ENCODE measurements at places on chromosomes 5 and 9. TPM values are rescaled to one million over a fixed set of nuclear protein-coding genes. Genes with fewer than 3 reads are reported as not detected.

GRCh38 chr9:131668057-131668438 lies 71.8 kb downstream of the RAPGEF1 start:
- H3K4me3 ChIP-seq: peak overlapping the region; percentile 76
- peaks cover 27% of the 10 kb centered on the region for H3K36me3 ChIP-seq
- DNase-seq: no peak
- peak overlapping the region; percentile 99 for H3K27ac ChIP-seq
- peaks cover 95% of the 10 kb centered on the region for H3K4me1 ChIP-seq

GRCh38 chr5:60232036-60232795 lies 338.7 kb upstream of the PDE4D start:
- no peaks in the 10 kb centered on the region for H3K27me3 ChIP-seq
- DNase-seq: no peak
- no peaks in the 10 kb centered on the region for H3K36me3 ChIP-seq
- no peak overlapping the region for H3K4me3 ChIP-seq
- H3K27ac ChIP-seq: no peak overlapping the region
- no peaks in the 10 kb centered on the region for H3K4me1 ChIP-seq

DNA sequence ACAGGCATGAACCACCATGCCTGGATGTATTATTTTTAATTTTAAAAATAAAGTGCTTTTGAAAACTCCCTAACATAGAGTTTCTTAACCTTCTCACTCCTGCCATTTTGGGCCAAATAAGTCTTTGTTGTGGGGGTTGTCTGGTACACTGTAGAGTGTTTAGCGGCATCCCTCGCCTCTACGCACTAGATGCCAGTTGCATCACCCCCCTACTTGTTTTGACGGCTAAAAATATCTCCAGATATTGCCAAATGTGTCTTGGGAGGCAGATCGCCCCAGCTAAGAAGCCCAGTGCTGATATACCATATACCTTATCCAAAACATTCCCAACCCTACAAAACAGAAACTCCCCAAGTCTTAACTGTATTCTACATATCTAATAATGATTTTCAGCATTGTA lies 54.6 kb downstream of the SCAI start:
- no peak overlapping the region for H3K27ac ChIP-seq
- no peak overlapping the region for H3K4me3 ChIP-seq
- DNase-seq: no peak
- H3K27me3 ChIP-seq: no peaks in the 10 kb centered on the region
- H3K36me3 ChIP-seq: peaks cover 3% of the 10 kb centered on the region

GRCh38 chr5:143063175-143063970 lies 293.2 kb downstream of the ARHGAP26 start:
- no peak for DNase-seq
- H3K27me3 ChIP-seq: no peaks in the 10 kb centered on the region
- H3K27ac ChIP-seq: no peak overlapping the region

DNA sequence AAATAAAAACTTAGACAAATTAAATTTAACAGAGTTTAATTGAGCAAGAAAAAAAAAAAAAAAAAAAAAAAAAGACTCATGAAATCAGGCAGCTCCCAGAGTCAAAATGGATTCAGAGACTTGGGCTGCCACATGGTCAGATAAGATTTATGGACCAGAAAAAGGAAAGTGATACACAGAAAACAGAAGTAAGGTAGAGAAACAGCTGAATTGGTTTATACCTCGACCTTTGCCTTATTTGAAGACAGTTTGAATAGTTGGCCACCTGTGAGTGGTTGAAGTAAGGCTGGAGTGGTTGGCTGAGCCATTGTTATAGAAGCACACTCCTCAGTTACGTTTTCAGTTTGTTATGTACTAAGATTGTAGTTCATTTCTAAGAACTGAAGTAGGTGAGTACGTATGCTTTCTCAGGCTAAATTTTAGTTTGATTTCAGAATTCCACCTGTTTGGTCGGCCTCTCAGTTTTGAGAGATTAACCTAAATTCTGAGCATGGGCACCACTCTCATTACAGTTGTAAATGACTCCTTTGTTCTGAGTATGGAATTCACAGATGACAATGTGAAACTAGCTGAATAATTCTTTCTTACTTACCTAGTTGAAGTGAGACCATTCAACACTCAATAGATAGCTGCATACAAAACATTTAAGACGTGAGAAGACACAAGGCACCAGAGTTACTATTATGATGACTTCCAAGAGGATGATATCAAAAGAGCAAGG lies 149.0 kb downstream of the AOPEP start:
- H3K4me3 ChIP-seq: no peak overlapping the region
- no peak overlapping the region for H3K27ac ChIP-seq
- H3K36me3 ChIP-seq: no peaks in the 10 kb centered on the region
- H3K27me3 ChIP-seq: no peaks in the 10 kb centered on the region

GRCh38 chr9:1102642-1102970 lies 52.4 kb downstream of the DMRT2 start:
- no peaks in the 10 kb centered on the region for H3K4me1 ChIP-seq
- no peaks in the 10 kb centered on the region for H3K36me3 ChIP-seq
- H3K27ac ChIP-seq: no peak overlapping the region
- H3K4me3 ChIP-seq: no peak overlapping the region
- no peak for DNase-seq

DNA sequence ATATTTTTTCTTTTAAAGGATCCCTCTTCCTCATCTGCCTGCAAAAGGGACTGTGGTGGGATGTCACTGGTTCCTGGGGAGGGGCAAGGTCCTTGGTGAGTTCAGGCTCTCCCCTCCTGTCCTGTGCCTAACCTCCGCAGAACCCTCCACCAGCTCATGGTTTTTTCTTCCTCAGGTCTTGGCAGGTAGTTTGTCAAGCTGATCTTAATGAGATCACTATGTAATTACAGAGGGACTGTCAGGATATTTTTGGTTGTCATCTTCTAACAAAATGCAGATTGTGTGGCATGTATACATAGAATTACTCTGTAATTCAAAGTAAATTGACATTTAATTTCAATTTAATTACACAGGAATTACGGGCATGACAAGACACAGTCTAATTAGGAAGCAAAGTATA lies 150.3 kb upstream of the SEMA6A start:
- no peak overlapping the region for H3K4me3 ChIP-seq
- H3K27ac ChIP-seq: no peak overlapping the region
- DNase-seq: no peak
- no peaks in the 10 kb centered on the region for H3K4me1 ChIP-seq
- H3K36me3 ChIP-seq: no peaks in the 10 kb centered on the region
- peaks cover 5% of the 10 kb centered on the region for H3K27me3 ChIP-seq

GRCh38 chr5:168766426-168766700 lies 187.2 kb upstream of the PANK3 start:
- DNase-seq: no peak
- H3K27me3 ChIP-seq: no peaks in the 10 kb centered on the region
- H3K27ac ChIP-seq: no peak overlapping the region

- no peak overlapping the region for H3K27ac ChIP-seq
- H3K27me3 ChIP-seq: no peaks in the 10 kb centered on the region
- H3K4me3 ChIP-seq: no peak overlapping the region
- peaks cover 54% of the 10 kb centered on the region for H3K36me3 ChIP-seq
- DNase-seq: no peak
Observed at GRCh38 chr5:111411301-111411700, 101.0 kb downstream of the STARD4 start.

- H3K4me1 ChIP-seq: peaks cover 10% of the 10 kb centered on the region
- no peak overlapping the region for H3K27ac ChIP-seq
- no peak for DNase-seq
- no peaks in the 10 kb centered on the region for H3K36me3 ChIP-seq
Observed at GRCh38 chr5:38554861-38555260, 1.6 kb downstream of the LIFR start.

- no peaks in the 10 kb centered on the region for H3K27me3 ChIP-seq
- H3K4me3 ChIP-seq: no peak overlapping the region
- H3K36me3 ChIP-seq: peaks cover 56% of the 10 kb centered on the region
- H3K4me1 ChIP-seq: no peaks in the 10 kb centered on the region
- no peak for DNase-seq
Observed at GRCh38 chr9:37892063-37892462, 11.9 kb downstream of the SLC25A51 start.

DNA sequence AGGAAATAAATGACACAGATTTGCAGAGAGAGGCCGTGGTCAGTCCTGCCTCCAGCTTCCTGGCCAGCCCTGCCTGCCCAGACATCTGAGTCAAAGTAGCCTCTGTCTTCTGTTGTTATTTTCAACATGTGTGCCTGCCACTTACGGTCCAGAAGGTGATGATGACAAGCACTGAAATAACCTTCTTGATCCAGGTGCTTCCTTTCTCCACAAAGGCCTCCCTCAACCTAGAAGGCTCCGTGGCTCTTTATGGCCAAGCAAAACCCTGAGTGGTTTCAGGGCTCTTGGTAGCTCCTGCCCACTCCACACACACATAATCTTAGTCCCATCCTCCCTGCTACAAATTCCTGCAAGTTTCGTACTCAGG lies 34.1 kb upstream of the SLC6A19 start:
- H3K4me3 ChIP-seq: no peak overlapping the region
- H3K36me3 ChIP-seq: no peaks in the 10 kb centered on the region

DNA sequence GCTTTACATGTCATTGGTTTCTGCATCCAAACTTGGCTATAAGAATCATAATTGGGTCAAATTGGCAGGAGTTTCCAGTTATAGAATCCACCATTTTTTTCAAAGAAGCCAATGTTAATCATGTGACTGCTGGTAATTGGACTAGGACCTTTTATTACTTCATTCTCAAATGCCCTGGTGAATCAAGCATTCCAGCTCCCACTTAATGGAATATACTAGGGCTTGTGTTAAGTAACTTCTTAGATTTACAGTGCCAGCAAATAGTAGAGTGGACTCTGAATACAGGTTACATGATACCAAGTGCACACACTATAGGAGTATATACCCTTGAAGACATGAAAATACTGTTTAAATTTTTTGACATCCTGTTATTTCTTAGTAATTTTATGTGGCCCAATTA lies 96.7 kb downstream of the NUDT12 start:
- H3K36me3 ChIP-seq: no peaks in the 10 kb centered on the region
- DNase-seq: no peak
- no peak overlapping the region for H3K4me3 ChIP-seq
- no peaks in the 10 kb centered on the region for H3K4me1 ChIP-seq

GRCh38 chr5:134906811-134907210 lies 1.9 kb downstream of the PCBD2 start:
- peak overlapping the region; percentile 95 for H3K4me3 ChIP-seq
- no peak for DNase-seq
- H3K27ac ChIP-seq: peak overlapping the region; percentile 85
- peaks cover 14% of the 10 kb centered on the region for H3K36me3 ChIP-seq
- no peaks in the 10 kb centered on the region for H3K27me3 ChIP-seq
- peaks cover 19% of the 10 kb centered on the region for H3K4me1 ChIP-seq

DNA sequence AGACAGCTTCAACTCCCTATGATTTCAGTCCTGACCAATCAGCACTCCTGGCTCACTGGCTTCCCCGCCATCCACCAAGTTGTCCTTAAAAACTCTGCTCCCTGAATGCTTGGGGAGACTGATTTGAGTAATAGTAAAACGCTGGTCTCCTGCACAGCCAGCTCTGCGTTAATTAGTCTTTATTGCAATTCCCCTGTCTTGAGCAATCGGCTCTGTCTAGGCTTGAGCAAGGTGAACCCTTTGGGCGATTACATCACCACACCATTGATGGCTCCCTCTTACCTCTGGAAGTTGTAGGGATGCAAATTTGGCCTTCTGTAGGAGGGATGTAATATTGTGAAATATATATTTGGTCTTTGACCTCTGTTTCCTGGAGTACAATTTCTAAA lies 2.9 kb upstream of the SLC23A1 start:
- no peak overlapping the region for H3K4me3 ChIP-seq
- no peaks in the 10 kb centered on the region for H3K27me3 ChIP-seq
- no peaks in the 10 kb centered on the region for H3K36me3 ChIP-seq
- H3K4me1 ChIP-seq: peaks cover 46% of the 10 kb centered on the region

DNA sequence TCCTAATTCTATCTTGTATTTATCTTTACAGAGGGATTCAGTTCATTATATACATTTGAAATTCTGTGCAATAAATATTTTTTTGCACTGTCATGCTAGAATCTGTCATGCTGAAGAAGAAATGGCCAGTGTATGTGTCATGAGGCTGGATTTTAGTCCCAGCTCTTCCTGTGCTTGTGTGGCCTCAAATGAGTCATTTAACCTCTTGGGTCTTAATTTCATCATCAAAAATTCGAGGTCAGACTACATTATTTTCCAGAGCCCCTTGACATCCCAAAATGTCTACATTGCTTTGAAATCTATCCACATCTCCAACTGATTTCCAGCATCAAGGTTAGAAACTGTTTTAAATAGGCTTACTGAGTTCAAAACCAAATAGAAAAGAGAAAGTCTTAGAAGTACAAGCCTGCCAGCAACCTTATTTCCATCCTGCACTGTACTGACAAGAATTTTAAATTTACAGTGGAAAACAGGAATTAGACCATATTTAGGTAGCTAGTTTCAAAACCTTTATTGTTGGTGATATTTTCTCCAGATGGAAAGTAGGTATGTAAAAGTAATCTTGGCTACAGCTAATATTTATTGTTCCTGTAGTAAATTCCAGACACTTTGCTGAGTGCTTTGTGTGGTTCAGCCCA lies 96.7 kb upstream of the MAMDC2 start:
- no peak overlapping the region for H3K27ac ChIP-seq
- H3K4me3 ChIP-seq: no peak overlapping the region
- DNase-seq: no peak
- no peaks in the 10 kb centered on the region for H3K4me1 ChIP-seq
- H3K36me3 ChIP-seq: no peaks in the 10 kb centered on the region

DNA sequence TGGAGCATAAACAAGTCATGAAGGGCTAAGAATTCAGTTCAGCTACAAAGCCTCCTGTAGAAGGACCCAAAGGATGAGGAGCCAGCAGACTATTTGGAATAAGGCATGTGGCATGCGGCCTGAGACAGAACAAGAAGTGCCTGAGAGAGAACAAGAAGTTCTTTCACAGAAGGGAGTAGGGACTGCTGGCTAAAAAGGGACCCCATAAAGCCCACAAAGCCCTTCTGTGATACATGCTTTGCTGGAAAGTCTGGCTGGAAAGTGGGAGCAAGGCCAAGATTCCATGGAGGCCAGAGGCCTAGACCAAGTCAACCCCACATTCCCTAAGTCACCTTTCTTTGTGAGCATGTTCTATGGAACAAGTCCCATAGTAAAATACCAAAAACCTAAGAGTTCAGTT lies 35.9 kb upstream of the UBAP2 start:
- peaks cover 33% of the 10 kb centered on the region for H3K36me3 ChIP-seq
- peak overlapping the region; percentile 4 for H3K27ac ChIP-seq
- H3K27me3 ChIP-seq: no peaks in the 10 kb centered on the region
- no peak for DNase-seq
- H3K4me3 ChIP-seq: no peak overlapping the region

GRCh38 chr5:176596689-176597416 lies 13.1 kb downstream of the GPRIN1 start:
- H3K27ac ChIP-seq: peak overlapping the region; percentile 68
- H3K36me3 ChIP-seq: no peaks in the 10 kb centered on the region
- peak; percentile 81 for DNase-seq
- peaks cover 2% of the 10 kb centered on the region for H3K27me3 ChIP-seq

Gene ACTBL2
- not detected for total RNA-seq

Gene BARHL1
- total RNA-seq: not detected

Gene TRPM6
- total RNA-seq: 0.07 TPM

Gene SYK
- total RNA-seq: 0.64 TPM

Gene SIT1
- 76.5 TPM for total RNA-seq

Gene RNF183
- total RNA-seq: 0.64 TPM

Gene LECT2
- total RNA-seq: not detected

Gene CAMK2A
- not detected for total RNA-seq

Gene GFPT2
- 0.16 TPM for total RNA-seq

Gene HINT2
- 61.1 TPM for total RNA-seq

Gene PAEP
- not detected for total RNA-seq
